ENCODE measurements at places on chromosomes 1 and 21.

DNA sequence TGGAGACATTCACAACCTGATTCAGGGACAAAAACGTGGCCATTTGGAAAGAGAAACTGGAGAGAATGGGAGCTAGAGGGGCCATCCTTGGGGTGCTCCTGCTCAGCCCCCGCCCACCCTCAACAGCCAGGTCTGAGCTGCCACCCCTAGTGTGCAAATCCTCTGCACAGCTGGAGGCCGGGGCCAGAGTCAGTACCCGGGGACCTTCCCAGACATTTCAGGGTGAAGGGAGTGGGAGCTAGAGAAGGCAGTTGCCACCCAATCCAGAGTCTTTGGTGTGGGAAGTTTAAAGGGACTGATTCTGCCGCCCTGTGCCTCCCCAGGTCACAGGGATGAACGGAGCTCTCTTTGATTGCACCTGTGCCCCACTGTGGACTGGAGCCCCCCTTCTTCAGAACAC lies 397.4 kb downstream of the MATN1 start:
- no peak for DNase-seq

DNA sequence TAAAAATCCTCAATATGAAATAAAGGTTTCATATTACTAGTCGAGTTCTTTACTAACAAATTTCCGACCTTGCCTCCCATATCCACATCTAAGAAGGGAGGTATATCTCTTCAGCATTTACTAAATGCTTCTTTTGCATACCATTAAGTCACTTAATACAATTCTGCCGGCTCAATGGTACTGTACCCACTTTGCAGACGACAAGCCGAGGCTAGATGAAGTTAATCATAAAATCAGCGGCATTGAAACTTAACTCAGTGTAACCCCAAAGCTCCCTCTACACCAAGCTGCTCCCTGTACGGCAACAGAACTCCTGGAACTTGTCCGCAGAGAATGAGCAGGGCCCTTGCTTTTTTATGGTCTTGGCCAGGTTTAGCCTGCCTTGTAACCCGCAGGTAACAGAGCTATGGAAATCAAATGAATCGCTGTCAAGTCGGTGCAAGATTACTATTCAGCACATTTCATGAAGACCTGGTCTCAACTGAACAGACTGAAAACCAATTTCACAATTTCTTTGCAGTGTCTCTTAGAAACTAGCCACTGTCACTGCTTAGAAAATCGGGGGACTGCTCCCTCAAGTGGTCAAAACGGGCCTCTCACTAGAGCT lies 738 bp downstream of the INTS7 start:
- DNase-seq, result no peak

GRCh38 chr1:1596493-1597274 lies 3.3 kb downstream of the FNDC10 start:
- no peak for DNase-seq

- no peak for DNase-seq
These were observed 29.5 kb downstream of the LPGAT1 start for GRCh38 chr1:211800925-211801607.
